ENCODE measurements at places on chromosomes 5 and 9.

- DNase-seq, result no peak
Measured at GRCh38 chr9:116300360-116300870, 146.8 kb downstream of the PAPPA start.

DNA sequence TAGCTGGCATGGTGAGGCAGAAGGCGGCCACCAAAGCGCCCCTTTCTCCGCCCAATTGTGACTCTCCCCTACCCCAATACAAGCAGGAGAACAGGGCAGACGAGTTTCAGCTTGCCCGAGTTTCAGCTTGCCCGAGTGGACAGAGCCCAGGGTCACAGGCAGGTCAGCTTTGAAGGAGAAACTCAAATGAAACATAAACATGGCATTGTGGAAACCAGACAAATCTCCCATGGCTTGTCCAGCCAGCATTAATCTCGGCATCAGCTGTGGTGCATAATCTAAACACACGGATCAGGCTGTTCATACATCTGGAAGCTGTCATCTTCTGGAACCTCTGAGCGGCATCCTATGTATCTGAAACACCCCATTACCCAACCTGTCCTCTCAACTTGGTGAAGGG lies 16.9 kb downstream of the PTCH1 start:
- DNase-seq, result no peak

DNA sequence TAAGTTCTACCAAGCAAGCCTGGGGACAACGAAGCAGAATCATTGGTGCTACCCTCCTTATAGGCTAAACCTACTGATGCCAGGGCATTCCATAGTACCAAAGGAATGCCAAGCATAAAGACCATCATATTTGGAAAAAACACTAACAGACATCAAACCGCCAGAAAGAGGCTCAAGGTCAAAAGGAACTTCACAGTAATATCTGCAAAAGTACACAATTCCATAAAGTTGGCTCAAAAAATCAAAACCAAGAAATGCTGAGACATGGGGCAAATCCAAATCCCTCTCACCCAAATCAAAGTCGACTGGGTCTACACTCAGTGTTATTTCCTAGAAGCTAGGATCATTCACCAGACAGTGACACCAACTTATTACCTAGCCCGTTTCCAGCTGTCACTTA lies 3.4 kb downstream of the VCP start:
- no peak for DNase-seq

DNA sequence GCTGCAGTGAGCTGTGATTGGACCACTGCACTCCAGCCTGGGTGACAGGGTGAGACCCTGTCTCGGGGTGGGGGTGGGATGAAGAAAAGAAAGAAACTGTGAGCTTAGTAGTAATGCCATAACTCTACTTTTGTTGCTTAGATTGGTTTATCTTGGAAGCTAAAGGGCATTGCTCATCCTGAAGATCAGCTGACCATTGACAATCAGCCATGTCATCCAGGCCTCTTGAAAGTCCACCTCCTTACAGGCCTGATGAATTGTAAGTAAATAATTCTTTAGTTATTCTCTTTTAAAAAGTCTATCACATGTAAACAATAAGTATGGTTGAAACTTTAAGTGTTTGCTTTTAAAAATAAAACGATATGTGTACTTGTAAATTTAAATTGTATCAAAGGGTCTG lies 11.4 kb downstream of the OCLN start:
- DNase-seq, result no peak

DNA sequence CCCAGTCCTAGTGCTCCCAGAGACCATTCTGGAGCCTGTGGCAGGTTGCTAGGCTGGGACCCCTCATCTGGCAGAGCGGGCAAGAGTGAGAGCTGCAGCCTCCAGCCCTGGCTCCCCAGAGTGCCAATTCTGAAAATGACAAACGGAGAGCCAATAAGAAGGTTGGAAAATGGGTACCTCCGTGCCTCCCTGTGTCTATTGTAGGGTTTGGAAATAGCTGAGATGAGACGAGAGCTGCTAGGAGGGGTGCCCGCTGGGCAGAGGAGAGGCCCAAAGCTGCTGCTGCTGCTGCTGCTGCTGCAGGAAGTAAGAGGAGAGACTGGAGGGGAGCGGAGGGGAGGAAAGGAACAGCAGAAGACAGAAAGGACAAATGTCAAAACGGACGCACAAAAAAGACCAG lies 36.0 kb upstream of the FUBP3 start:
- DNase-seq, result no peak

GRCh38 chr5:128121651-128122050 lies 38.1 kb downstream of the SLC12A2 start:
- DNase-seq, result no peak

DNA sequence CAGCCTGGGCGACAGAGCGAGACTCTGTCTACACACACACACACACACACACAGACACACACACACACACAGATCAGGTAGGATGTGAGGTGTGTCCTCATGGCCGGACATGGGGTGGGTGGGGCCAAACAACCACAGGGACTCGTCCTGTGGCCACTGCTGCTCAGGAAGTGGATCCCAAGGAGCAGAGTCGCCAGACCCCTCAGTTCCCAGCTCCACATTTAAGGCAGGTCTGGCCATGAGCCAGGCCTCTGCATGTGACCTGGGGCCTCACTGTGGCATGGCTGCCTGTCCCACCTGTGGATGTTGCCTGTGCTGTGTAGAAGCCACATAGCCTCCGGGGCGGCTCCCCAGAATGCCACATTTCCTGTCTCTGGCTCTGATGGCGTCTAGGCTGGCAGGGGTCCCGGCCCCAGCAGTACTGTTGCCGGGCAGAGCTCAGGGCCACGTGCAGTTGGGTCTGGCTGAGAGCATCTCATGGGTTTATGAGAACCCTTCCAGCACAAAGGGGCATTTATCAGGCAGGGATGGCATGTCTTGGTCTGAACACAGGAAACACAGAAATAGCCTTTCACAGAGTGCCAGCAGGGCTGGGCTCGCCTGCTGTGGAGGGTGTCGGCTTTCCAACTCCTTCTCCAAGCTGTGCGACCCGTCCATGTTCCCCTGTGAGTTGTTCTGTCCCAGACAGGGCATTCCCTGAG lies 9.9 kb upstream of the NINJ1 start:
- DNase-seq, result no peak

GRCh38 chr9:76203373-76203772 lies 190.9 kb downstream of the RFK start:
- no peak for DNase-seq

GRCh38 chr5:157870837-157871834 lies 12.2 kb upstream of the CLINT1 start:
- DNase-seq, result no peak
